ENCODE measurements at places on chromosomes 7 and 10.

- no peak for DNase-seq
Observed at GRCh38 chr7:30898411-30898810, 13.2 kb upstream of the AQP1 start.

DNA sequence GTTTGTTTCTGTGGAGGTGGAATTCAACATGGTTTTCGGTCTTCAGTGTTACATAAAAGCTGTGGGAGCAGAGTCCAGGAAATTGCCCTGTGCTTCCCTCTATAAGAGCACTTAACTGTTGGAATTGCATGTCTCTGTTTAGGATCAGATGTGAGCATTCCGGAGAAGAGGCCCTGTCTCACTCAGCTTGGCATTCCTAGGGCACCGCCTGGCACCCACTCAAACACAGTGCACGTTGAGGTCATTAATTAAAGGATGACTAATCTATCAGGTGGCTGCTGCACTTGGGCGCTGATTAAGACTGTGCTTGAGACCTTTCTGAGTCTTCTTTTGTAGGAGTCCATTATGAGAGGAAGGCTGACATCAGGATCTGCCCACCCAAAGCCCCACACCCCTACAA is 82.8 kb upstream of the VIPR2 start:
- no peak for DNase-seq

GRCh38 chr7:92614660-92615174 is 24.5 kb upstream of the FAM133B start:
- DNase-seq: no peak

- peak; percentile 2 for DNase-seq
Observed at GRCh38 chr10:118017850-118018249, 28.9 kb downstream of the RAB11FIP2 start.
